Stimulated activated CD8-positive, alpha-beta memory T cell treated with anti-CD3 and anti-CD28 coated beads, Interleukin-7, amount 100 ng/mL, for 4 hours (primary cell): ENCODE measurements at places on chromosomes 16 and 17.
A peak's percentile ranks its signal among the peaks of the same experiment; 100 is the strongest.

GRCh38 chr16:87056551-87056950 lies 260.6 kb downstream of the C16orf95 start:
- no peak for DNase-seq

- no peak for DNase-seq
These were observed 4.9 kb upstream of the RBL2 start for GRCh38 chr16:53429221-53429943.

DNA sequence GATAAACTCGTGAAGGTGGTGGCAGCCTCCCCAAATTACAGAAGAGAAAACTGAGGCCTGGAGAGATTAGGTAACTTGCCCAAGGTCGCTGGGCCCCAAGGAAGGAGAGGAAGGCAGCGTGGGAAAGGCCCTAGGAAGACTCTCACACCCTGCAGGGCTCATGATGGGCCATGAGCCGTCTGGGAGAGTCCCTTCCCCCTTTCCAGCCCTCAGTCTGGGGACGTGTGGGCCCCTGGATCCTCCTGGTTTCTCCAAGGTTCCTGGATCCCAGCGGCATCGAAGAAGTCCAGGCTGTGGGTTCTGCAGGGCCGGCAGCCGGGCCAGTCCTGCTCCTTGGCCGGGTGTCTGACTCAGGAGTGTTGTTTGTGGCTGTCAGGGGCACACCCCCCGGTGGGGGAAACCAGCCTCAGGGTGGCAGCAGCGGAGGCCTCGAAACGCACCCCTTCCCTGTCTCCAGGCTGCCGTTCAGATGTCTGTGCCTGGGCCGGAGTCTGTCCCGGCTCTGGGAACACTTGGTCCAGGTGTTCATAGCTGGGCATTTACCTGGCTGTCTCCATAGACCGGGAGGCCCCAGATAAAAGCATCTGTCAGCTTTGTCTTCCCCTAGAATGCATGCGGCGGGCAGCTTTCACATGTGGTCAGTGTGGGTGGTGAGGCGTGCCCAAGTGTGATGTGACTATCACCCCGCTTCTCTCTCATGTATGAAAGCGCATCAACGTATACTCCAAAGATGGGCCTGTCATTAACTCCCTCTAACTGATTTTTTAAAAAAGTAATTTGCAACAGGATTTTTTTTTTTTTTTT lies 3.7 kb upstream of the RAP1GAP2 start:
- DNase-seq: peak; percentile 72

- DNase-seq: peak; percentile 18
These were observed 100.9 kb downstream of the PARN start for GRCh38 chr16:14529010-14529669.

- DNase-seq: no peak
These were observed 7.2 kb upstream of the IGFALS start for GRCh38 chr16:1800701-1801100.
